ENCODE measurements at places on chromosomes 3 and 15.

- DNase-seq = no peak
Observed at GRCh38 chr3:55521738-55522421, 34.8 kb upstream of the WNT5A start.

- no peak for DNase-seq
Observed at GRCh38 chr3:98557324-98558010, 25.7 kb downstream of the GPR15 start.

GRCh38 chr3:147793841-147794240 is 384.7 kb downstream of the ZIC1 start:
- no peak for DNase-seq

DNA sequence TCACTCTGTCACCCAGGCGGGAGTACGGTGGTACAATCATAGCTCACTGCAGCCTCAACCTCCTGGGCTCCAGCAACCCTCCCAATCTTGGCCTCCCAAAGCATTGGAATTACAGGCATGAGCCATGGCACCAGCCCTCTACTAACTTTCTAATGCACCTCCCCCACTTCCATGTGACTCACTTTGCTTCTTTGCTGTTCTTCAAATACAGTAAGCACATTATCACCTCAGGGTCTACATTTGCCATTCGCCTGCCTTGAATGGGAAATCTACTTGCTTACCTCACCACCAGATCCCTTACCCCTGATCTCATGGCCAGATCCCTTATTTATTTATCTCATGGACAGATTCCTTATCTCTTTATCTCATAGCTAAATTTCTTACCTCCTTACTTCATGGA is 235.3 kb downstream of the KCNMB2 start:
- no peak for DNase-seq

DNA sequence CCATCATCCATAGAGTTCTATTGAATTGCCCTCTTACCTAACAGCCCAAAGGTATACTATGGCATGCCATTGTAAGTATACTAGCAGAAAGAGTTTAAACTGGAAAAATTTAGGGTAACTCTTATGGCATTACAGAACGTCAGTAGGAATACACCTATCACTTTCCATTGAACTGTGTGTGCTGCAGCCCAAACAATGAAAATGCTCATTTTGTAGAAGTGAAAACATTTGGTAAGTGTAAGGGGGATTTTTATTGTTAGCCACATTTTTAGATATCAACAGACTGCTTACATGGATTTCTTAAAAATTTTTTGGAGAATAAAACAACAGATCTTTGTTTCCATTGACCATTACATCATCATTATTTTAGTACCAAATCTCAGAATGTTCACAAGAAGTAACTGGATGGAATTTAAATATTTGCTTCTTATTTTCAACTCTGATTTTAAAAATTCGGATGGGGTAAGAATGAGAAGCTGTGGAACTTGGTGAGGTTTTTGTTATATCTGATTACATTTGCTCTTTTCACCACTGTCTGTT is 245.9 kb downstream of the UBE2E2 start:
- no peak for DNase-seq

GRCh38 chr3:72259755-72260587 is 475.0 kb upstream of the PROK2 start:
- no peak for DNase-seq

DNA sequence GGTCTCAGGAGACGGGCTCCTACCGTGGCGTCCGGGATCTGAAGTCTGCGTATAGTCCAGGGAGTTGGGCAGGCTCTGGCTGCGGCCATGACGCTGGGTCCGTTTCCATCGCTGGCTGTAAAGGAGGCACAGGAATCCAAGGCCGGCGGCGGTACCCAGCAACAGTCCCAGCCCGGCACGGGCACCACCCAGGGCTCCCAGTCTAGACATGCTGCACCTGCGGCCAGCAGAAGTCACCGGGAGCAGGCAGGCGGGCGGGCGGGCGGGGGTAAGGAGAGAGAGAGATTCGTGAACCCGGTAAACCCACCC is 526 bp downstream of the RMDN3 start:
- no peak for DNase-seq

GRCh38 chr3:56985878-56986277 is 74.6 kb upstream of the SPATA12 start:
- DNase-seq = no peak

GRCh38 chr3:150409125-150409511 is 1.0 kb downstream of the TSC22D2 start:
- DNase-seq = no peak

GRCh38 chr3:165125836-165126235 is 47.5 kb upstream of the SI start:
- no peak for DNase-seq

DNA sequence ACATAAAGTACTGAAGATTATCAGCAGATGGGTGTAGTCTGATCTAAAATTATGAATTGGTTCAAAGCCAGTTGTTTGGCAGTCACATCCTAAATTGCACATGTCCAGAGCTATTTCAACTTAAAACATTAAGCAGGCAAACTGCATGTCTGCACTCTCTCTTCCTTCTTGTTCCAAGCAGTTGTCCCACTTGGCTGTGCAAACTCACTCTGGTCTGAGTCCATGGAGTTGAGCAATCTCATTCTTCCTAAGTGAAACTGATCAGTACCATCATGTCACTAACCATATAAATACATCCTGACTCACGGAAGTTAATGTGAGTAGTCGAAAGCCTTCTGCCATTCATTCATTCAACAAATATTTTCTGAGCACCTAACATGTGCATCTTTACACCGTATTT is 353.0 kb downstream of the ROBO1 start:
- no peak for DNase-seq

GRCh38 chr15:80906159-80906766 is 83.4 kb downstream of the MESD start:
- no peak for DNase-seq
